Left renal pelvis (tissue), 4 donors: ENCODE measurements at places on chromosomes 11 and 22.

DNA sequence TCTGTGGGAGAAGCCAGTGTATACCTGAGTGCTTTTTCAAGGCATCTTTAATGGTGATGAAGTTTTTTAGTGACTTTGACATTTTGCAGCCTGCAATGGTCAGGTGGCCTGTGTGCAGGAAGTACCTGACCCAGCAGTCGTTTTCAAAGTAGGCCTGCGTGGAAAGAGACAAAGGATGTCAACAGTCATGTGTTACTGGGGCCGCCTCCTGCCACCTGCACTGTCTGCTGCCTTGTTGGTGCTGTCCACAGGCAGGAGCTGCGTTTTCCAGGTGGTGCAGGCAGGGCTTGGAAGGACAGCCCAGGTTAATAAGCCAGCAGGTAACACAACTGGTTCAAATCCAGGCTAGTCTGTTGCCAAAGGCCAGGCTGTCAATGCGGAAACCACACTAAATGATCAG is 26.5 kb upstream of the NAP1L4 start:
- no peak for DNase-seq

DNA sequence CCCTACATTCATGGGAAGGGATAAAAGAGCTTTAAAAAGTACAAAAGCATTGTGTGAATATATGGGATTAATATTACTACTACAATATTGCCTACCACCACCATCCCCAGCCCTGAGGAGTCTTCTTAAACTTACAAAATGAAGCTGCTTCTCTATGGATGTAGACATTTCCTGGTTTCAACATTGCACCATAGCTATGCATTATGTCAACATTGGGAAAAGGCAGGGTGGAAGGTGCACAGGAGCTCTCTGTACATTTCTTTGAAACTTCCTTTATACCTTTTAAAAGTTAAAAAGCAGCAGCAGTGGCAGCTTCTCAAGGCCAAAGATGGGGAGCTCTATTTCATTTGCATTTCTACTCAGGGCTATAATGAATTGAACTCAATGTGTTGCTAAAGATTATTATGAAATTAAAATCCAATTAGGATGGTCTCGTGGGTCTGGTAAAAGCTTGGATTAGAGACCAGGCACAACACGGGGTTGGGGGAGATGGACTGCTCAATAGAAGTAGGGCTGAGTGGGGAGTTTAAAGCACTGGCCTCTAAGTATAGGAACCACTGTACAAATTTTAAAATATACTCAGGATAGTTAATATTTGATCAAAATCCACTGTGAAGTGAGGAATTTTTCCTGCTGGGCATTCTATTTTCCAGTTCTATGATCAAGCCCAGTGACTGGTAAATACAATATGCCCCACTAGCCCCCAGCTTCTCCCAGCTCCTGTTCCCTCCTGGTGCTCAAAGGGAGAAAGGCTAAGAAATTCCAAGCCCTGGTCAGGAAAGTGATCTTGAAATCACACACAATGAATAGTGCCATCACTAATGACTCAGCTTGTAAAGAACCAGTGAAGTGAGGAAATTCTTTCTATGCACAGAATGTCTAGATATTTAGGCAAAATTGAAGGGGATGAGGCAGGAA is 362.7 kb upstream of the CCDC90B start:
- DNase-seq = no peak

GRCh38 chr11:61695917-61696316 is 15.7 kb downstream of the DAGLA start:
- DNase-seq = no peak

- no peak for DNase-seq
Observed at GRCh38 chr11:9936754-9937153, 272.9 kb downstream of the SWAP70 start.

- no peak for DNase-seq
Observed at GRCh38 chr11:792873-793272, 3.0 kb upstream of the CEND1 start.

DNA sequence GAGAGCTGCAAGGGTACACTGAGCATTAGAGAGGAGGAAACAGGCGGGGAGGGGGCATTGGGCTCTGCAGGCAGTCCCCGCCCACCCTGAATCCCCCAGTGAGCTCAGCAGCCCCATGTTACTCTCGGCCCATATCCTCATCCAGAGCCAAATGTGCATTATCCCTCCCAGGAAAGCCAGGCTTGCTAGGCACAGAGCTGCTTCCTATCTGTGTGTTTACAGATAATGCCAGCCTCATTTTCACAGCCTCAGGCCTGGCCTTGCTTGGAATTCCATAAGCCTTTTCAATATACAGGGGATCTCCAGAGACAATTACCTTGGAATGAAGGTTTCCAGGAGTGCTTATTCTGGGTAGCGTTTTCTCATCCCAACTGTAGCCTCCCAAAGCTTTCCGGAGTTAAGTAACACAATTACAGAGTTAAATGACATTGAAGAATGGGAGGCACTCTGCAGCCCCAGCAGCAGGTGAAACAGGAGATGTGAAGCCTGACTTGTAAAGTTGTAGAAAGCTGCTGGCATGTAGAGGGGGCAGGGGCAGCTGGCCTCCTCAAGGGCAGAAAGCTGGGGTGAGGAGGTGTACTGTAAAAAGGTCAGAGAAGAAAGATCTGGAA is 91.5 kb upstream of the TBCEL start:
- no peak for DNase-seq

DNA sequence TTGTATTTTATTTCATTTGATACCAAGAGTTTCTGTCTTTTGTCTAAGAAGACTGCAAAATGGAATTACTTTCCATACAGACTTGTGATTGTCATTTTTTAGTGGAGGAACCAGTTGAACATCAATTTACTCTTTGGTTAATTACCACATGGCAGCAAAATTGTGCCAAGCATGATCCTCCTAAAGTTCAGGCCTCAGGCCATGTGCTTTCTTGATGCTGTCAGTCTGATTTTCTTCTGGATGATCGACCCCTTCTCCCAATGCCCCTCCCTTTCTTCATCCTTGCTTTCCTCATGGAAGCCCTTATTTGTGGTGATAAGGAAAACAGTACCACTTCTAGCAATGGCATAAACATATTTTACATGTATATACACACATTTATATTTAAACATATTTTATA is 76.2 kb downstream of the SVIP start:
- DNase-seq = no peak

GRCh38 chr11:121515335-121515671 is 62.5 kb upstream of the SORL1-AS1 start:
- DNase-seq = no peak

GRCh38 chr22:42719656-42720262 is 911 bp downstream of the A4GALT start:
- no peak for DNase-seq

- no peak for DNase-seq
Observed at GRCh38 chr11:96061730-96062129, 137.8 kb upstream of the MTMR2 start.

GRCh38 chr11:2736577-2737225 is 36.9 kb upstream of the KCNQ1OT1 start:
- no peak for DNase-seq

- DNase-seq = no peak
Observed at GRCh38 chr11:134562196-134562595, 150.2 kb upstream of the B3GAT1 start.

- DNase-seq = no peak
Observed at GRCh38 chr11:72102162-72102561, 935 bp downstream of the LAMTOR1 start.

GRCh38 chr22:46829941-46830715 is 67.7 kb downstream of the TBC1D22A start:
- no peak for DNase-seq
